Amygdala (tissue), 56 donors: ENCODE measurements at places on chromosomes 2 and 18.

DNA sequence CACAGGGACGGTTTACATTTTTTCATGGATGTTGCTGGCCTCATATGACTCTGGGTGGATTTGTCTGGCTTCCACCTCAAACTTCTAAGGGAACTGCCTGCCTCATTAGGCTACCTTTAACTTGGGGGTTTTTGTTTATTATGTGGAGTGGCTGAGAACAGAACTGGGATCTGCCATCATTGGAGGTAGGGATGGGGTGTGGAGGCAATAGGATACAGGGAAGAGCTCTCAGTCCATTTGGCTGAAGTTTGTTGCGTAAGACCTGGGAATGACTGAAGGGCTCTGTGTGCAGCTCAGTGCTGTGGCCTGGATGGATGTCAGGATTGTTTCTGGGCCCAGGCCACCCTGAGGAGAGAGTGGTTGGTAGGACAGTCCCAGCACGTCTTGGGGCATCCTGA lies 31.2 kb downstream of the ASB1 start:
- DNase-seq: no peak

GRCh38 chr2:41414486-41415230 lies 633.2 kb upstream of the PKDCC start:
- no peak for DNase-seq

- DNase-seq: no peak
Measured at GRCh38 chr2:100524331-100524730, 38.5 kb upstream of the PDCL3 start.

- DNase-seq: no peak
Measured at GRCh38 chr2:202612145-202612544, 22.6 kb upstream of the FAM117B start.

DNA sequence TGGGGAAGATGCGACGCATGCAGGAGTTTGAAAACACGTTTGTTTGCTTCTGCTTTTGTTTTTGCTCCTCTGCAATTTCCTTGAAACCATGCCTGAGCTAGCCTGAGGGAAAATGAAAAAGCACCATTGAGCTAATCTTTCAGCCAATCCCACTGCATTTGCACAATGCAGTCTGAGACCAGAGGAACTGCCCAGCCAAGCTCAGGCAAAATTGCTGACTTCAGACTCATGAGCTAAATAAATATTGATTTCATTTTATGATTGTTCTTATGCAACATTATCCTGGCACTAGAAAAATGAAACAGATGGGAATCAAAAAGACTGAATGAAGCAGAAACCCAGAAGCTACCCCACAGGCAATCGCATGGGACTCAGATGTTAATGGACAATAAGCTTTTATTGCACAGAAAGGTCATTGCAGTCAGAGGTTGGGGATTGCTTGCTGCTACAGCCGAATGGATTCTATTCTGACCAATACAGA lies 37.0 kb downstream of the TPRKB start:
- no peak for DNase-seq

- DNase-seq: no peak
Measured at GRCh38 chr18:75223687-75224347, 13.2 kb downstream of the TSHZ1 start.

DNA sequence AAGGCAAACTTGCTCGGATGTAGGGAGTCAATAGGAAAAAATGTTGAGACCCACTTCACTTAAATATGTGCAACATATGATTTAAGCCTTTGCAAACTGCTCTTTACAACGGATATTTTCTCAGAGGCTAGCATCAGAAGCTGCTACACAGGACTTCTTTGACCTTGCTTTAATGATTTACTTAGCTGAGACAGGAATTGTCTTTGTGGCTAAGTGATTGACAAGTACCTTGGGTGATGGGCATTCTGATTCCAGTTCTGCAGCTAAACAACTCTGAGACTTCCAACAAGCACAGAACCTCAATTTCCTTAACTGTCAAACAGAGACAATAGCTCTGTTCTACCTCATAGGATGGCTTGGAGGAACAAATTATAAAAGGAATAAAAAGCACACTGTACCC lies 150.2 kb downstream of the NCKAP5 start:
- DNase-seq: no peak

DNA sequence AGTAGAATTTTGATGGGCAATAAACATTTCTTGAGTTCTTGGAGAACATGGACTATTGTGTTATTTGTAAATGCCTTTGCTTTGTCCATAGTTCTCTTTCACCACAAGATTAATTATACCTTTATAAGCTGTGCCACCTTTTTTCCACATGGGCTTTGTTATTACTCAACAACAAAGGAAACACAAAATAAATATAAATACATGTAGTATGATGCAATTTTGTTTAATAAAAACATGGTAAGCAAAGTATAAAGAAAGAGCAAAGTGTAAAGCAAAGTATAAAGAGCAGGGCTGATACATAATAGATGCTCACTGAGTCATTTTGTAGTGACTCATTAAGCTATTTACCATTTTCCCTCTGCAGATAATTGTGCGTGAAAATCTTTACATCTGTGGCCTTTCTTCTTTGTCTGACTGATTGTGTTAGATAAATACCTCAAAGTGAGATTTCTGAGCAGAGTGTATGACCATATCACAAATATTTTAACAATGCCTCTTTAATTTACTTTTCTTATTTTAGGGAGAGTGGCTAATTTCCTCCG lies 80.9 kb downstream of the CERS6 start:
- DNase-seq: no peak

- DNase-seq: no peak
Measured at GRCh38 chr18:24094561-24094960, 44.3 kb upstream of the CABYR start.

- DNase-seq: no peak
Measured at GRCh38 chr2:180676520-180677025, 303.8 kb upstream of the UBE2E3 start.

DNA sequence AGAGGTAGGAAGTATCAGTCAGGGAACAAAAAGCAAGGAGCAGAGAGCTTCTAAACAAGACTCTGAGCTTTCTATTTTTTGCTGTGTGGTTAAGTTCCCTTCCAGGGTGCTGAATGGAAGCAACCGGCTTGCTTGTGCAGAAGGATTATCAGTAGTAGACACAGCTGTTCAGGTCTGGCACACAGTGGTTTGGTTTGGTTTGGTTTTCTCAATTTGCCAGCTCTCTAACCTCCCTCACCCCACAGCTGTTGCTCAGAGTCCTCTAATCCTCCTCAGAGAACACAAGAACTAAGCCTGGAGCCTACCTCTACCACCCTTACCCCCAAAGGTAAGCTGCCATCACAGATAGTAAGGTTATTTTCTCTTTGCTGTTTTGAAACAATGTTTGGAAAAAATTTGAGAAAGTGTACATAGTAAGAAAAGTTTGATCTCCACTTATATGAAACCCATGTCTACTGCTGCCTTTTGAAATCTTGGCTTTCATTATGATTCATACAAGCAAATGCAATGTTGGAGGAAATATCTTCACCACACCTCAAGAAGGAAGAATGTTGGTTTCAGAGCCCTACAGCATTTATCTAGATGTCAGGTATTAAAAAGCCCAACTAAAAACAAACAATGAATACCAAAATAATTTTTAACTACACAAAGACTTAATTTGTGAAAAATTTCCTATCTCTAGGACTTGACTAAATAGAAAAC lies 255.3 kb downstream of the NR4A2 start:
- DNase-seq: no peak

DNA sequence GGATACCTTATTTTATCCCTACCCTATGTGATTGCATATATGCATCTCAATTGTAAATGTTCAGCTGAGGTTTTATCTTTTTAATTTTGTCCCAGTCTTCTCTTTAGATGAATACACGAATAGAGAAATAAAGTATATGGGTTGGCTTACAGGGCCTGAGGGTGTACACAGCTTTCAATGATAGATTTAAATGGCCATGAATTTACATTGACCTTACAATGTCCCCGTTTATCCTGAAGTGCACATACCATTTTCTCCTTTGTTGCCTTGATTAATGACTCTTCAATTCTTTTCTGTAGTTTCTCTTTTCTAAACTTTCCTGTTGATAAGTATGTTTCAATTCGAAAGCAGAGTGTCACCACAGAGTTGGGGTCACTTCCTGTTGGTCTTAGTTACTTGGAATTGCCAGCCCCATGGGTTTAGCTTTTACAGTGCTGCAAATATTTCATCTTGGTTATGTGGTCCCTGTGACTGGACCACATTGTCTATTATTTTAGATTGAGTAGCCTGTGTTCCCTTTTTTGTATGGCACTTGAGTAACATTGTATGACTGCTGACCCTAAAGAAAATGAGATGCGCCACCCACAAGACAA lies 1616.3 kb upstream of the ACVR2A start:
- DNase-seq: no peak

DNA sequence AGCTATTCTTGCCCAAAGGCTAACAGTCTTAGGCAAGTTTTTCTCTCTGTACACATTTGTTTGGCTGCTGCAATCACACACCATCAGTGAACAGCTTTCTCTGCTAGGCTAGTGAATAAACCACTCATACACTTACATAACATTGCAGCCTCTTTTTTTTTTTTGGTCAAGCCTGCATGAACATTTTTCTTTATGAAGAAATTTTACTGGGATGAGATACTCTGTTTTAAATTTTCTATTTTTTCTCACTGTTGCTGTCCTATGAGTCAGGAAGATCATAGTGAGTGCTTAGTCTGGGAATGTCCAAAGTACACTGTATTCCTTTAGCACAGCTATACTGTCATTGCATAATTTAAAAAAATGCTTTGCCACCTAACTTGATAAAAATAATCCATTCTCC lies 58.5 kb downstream of the ROCK1 start:
- no peak for DNase-seq

DNA sequence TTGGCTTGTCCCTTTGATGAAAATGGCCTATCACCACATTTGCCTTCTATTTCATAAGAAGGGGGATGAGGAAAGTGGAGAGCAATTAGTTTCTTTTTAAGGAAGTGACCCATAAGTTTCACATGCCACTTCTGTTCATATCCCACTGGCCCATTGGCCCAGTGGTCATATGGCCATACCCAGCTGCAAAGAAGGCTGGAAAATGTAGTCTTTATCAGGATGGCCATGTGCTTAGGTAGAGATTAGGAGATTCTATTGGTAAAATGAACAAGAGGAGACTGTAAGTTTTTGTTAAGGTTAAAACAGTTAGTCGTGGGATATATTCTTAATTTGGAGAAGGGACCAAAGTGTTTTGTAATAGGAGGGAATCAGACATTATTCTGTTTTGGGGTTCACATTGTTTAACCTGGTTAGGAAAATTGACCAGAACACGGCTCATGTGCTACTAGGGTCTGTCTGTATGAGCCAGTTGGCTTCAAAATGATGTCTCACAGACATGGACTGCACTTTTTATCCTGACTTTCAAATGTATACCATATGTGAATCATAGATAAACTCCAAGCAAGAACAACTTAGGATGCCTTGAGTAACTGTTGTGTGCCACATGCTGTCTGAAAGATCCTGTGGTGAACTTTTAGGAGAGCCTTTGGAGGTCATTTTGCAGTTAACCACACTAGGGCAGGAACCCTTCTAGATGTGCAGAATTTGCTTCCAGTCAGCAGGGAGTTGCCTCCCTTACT lies 17.3 kb downstream of the PLCL1 start:
- no peak for DNase-seq

DNA sequence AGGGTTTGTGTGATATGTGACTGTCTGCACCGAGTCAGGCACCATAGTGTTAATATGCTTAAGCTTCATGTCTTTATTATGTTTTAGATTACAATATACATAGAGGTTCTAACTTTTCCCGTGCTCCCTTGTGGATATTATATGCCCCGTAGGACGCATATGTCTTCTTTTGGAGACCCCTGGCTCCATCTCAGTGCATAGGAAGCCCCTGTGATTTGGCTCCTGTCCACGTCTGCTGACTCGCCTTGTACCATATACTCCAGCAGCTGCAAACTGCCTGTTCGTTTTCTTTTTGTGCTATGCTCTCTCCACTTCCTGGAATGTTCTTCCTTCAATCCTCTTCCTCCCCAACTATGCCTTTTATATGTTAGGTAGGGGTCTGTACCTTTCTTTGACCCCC lies 110.9 kb downstream of the PTRHD1 start:
- DNase-seq: no peak

- no peak for DNase-seq
Measured at GRCh38 chr18:55319459-55320193, 268.4 kb downstream of the TCF4 start.

- no peak for DNase-seq
Measured at GRCh38 chr18:41456831-41457230, 498.2 kb upstream of the PIK3C3 start.

GRCh38 chr18:62288665-62289008 lies 36.5 kb upstream of the TNFRSF11A start:
- no peak for DNase-seq

DNA sequence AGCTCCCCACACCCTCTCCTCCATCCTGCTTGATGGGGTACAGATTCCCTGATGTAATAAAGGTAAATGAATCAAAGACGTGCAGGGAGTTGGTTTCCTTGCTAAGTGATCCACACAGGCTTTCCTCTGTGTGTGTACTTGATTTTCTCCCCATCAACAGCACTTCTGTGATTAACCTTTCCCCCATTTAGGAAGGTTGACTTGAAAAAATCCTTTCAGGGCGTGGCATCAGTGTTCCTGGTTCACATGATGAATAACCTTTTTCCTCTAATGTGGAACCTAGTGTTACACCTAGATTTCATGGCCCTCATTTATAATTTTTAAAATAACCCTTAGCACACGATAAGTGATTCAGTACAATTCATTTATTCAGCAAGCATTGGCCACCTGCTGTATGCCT lies 115.0 kb downstream of the ICA1L start:
- no peak for DNase-seq

GRCh38 chr2:63488118-63488713 lies 100.1 kb downstream of the WDPCP start:
- DNase-seq: no peak

DNA sequence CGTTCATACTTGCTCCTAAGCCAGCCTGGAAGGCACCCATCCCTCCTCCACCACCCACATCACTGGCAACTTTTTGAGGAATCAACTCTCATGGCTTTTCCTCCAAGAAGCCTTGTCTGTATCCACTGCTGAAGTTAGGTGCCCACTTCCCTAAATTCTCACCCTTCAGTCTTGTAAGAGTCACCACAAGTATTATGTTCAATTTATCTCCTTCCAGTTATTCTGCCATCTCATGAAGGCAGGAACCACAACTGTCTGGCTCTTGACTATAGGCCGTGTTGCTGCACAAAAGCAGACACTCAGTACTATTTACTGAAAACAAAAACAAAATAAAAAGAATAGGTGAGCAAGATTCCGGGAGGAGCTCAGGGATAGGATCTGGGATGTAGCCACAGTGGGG lies 234.8 kb downstream of the CYRIA start:
- DNase-seq: no peak

GRCh38 chr18:55857409-55857808 lies 269.4 kb upstream of the TCF4 start:
- DNase-seq: no peak

GRCh38 chr18:48991319-48991660 lies 40.5 kb upstream of the SMAD7 start:
- DNase-seq: no peak

GRCh38 chr18:24584813-24585212 lies 124.4 kb downstream of the HRH4 start:
- DNase-seq: no peak
